ENCODE measurements at places on chromosomes 4 and X.

GRCh38 chr4:102817021-102817605 is 10.2 kb downstream of the UBE2D3 start:
- no peak for DNase-seq

GRCh38 chrX:100512471-100512870 is 72.3 kb upstream of the TNMD start:
- peak; percentile 24 for DNase-seq

- DNase-seq, result no peak
Measured at GRCh38 chr4:140305053-140305452, 68.4 kb upstream of the SCOC start.

GRCh38 chr4:70760662-70761061 is 38.9 kb downstream of the RUFY3 start:
- no peak for DNase-seq

- no peak for DNase-seq
Measured at GRCh38 chrX:14712096-14712495, 160.8 kb downstream of the FANCB start.

- DNase-seq, result no peak
Measured at GRCh38 chrX:97517763-97518162, 634.1 kb downstream of the RPA4 start.

DNA sequence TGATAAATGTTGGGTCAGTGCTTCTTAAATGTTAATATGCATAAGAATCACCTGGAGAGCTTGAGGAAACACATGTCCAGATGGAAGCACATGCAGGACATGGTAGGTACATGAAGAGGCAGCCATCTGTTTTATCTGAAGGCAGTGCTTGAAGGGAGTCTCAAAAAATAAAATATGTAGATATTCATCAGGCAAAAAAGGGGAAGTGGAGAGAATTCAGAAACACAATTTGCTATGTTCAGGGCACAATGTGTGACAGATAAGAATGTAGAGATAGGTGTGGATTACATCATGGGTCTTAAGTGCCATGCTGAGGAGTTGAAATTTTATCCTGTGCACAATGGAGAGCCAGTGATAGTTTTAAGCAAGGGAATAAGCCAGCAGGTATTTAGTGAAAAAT is 59.6 kb upstream of the CASK start:
- DNase-seq, result no peak

DNA sequence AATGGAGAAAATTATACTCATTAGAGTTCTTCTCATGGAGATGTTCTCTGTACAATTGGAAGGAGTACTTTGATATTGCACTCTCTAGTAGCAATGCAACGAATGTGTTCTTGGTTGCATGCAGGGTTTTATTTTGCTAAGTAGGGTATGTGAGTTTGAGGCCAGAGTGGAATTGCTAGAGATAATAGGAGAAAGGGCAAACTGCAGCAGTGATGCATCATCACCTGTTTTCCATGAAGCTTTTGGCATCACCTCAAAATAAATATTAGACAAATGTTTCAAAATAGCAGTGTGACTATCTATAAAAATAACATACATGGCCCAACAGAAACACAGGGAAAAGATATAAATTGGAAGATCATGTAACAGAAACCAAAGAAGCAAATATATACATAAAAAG is 93.3 kb downstream of the TIGD2 start:
- DNase-seq, result no peak

GRCh38 chrX:87664381-87664780 is 146.8 kb downstream of the KLHL4 start:
- peak; percentile 16 for DNase-seq

DNA sequence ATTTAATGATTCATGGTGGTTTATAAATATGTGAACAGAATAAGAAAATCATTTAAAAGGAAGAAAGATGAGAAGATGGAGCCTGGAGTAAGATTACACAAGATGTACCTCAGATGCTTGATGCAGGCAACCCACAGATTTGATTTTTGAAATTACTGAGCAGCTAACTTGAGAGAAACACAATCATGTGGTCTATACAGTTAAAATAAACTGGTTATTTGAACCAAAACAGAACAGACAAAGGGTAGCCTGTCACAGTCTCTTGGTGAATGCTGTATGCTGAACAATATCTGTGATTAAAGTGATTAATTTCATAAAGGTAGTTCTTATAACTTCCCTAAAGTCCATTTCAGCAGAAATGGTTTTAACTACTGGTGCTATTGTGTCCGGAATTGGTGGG is 4.2 kb downstream of the PI4K2B start:
- DNase-seq, result no peak

- DNase-seq, result no peak
Measured at GRCh38 chr4:182213004-182213403, 30.2 kb upstream of the TENM3 start.

DNA sequence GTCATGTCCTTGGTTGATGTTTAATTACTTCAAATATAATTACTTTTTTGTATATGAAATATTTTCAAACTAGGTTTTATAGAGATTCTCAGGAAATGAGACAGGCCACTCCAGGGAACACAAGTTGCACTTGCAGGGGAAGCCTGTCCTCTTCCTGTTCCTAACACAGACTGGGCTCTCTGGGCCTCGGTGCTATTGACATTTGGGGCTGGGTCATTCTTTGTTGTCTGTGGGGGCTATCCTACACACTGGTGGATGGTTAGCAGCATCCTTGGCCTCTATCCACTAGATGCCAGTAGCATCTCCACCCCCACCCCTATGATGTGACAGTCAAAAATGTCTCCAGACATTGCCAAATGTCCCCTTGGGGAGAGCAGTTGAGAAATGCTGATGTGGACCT is 49.3 kb upstream of the MAP3K15 start:
- no peak for DNase-seq

DNA sequence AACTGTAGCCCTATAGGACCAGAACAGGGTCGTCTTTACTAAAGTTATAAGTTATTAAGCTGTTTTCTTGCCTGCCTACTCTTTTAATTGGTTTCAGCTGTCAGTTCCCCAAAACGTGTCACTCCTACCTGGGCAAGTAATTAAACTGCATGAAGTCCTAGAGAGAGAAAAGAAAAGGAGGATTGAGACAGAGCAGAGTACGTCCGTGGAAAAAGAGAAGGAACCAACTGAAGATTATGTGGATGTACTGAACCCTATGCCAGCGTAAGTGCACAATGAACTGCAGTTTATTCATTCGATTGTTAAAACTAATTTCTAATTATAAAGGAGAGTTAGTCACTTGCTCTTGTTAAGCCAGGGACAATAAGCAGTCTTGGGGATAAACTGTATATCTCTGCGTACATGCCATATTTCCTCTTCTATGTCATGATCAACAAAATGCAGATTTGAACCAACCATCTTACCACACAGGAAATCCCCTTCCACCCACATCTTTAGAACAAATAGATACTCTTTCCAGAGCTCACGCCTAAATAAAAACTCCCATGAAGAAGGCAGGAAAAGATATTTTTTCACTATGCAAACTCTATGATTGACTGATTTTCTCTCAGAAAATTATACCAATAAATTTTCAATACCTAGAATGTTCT is 22.8 kb downstream of the STAP1 start:
- no peak for DNase-seq

DNA sequence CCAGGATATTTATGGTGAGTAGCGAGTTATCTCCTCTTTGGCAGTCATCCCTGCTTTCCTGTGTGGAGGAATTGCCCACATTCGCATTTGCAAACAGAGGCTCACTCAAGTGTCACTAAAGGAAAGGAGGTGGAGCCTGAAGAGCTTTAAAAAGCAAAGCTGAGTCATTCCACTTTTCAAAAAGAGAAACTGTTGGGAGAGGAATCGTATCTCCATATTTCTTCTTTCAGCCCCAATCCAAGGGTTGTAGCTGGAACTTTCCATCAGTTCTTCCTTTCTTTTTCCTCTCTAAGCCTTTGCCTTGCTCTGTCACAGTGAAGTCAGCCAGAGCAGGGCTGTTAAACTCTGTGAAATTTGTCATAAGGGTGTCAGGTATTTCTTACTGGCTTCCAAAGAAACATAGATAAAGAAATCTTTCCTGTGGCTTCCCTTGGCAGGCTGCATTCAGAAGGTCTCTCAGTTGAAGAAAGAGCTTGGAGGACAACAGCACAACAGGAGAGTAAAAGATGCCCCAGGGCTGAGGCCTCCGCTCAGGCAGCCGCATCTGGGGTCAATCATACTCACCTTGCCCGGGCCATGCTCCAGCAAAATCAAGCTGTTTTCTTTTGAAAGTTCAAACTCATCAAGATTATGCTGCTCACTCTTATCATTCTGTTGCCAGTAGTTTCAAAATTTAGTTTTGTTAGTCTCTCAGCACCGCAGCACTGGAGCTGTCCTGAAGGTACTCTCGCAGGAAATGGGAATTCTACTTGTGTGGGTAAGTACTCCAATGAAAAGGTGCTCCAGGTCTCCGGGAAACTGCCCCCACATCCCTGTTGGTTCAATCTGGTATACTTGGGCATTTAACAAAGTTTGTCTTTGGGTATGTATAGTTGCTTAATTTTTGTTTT is at the start of gene EGF:
TSS of gene EGF (plus strand) at position 178 of the 890 bp plus-strand sequence. CDS start at position 631, 453 bp downstream.
- DNase-seq, result no peak

DNA sequence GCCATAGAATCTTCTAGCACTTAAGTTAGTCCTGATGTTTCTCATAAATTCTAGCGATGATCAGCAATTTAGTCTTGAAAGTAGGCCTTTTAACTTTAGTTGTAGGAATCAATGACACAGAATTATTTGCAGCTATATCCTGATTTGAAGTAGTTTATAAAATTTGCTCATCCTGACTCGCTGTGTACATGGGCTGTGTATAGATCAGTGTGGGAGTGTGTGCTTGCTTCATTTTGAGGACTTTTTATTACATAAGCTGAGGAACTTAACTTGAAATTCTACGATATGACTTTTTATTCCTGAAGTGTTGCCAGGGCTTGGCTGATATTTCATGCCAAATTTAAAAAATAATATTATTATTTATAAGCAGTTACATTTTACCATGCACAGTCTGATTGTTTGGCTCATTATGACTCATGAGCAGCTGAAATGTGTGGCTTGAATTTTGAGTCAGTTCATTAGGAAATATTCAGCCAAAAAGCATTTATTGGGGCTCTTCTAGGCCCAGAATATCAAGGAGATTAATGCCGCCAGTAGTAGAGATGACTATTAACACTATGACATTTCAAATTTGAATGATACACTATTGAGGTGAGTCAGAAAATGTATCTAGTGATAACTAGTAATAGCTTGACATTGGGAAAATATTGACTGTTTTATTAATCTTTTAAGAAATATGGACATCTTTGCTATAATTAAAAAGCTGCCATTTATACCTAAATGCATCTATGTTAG is 128.9 kb upstream of the LIMCH1 start:
- no peak for DNase-seq

DNA sequence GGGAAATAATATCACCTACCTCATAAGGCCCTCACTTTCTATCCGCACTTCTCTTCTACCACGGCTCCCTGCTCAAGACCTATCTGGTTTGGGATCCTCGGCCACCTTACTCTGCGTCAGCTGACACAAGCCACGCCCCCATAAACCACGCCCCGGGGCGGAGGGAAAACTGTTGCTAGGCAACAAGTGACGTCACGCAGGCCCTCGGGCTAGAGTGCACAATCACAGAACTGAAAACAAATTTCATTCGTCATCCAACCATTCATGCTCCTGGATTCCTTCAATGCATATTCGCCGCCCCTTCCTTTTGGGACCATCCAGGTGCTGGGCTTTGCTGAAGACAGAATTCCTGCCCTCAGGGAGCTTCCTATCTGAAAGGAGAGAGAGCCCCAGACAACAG is 66.3 kb downstream of the SMC1A start:
- no peak for DNase-seq

Data from muscle of arm (tissue), 14 donors.